Parietal lobe (tissue), 2 donors: ENCODE measurements at places on chromosomes 6 and 20. TPM values are rescaled to one million over a fixed set of nuclear protein-coding genes. Genes with fewer than 3 reads are reported as not detected.

SAMD5 gene
- 22.5 TPM for total RNA-seq

KIAA1586 gene
- 81.4 TPM for total RNA-seq

SYCP2L gene
- 11.9 TPM for total RNA-seq

MICB gene
- total RNA-seq = 0.31 TPM

TMC2 gene
- total RNA-seq = 7.5 TPM

MOG gene
- total RNA-seq = 0.31 TPM

RFX6 gene
- total RNA-seq = not detected

CALHM4 gene
- not detected for total RNA-seq

SAMD3 gene
- total RNA-seq = 15.3 TPM

MATN4 gene
- total RNA-seq = not detected

BMP2 gene
- 2.5 TPM for total RNA-seq

GHRH gene
- not detected for total RNA-seq

RIOK1 gene
- total RNA-seq = 28.5 TPM

ERVFRD-1 gene
- not detected for total RNA-seq

DUSP15 gene
- 6.6 TPM for total RNA-seq

LY6G6D gene
- total RNA-seq = not detected

C4B gene
- total RNA-seq = 8.8 TPM

SPATS1 gene
- not detected for total RNA-seq

SHLD1 gene
- total RNA-seq = 5.3 TPM

GLP1R gene
- total RNA-seq = not detected
